Skin of body (tissue), 3 donors: ENCODE measurements at places on chromosomes 13 and 19. TPM values are rescaled to one million over a fixed set of nuclear protein-coding genes. Genes with fewer than 3 reads are reported as not detected.
A peak's percentile ranks its signal among the peaks of the same experiment; 100 is the strongest.

- no peak for DNase-seq
Measured at GRCh38 chr19:30555791-30556110, 183.6 kb downstream of the ZNF536 start.

DNA sequence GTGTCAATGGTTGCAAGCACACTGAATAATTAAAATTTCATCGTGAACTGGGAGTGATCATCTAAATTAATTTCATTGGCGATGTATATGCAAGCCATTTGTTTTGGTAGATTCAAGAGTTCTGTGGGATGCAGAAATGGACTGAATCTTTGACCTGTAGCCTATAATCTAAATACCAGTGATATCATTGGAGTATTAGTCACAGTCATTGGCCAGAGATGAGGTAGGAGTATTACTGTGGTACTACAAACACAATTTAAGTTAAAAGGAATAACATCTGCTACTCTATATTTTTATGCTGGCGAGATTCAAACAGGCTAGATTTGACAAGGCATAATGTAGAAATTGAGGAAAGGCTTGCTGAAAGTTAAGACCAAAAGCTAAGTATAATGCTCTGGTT is 14.0 kb downstream of the FRY start:
- no peak for DNase-seq

GRCh38 chr19:1810439-1811160 is 1.5 kb downstream of the ATP8B3 start:
- no peak for DNase-seq

DNA sequence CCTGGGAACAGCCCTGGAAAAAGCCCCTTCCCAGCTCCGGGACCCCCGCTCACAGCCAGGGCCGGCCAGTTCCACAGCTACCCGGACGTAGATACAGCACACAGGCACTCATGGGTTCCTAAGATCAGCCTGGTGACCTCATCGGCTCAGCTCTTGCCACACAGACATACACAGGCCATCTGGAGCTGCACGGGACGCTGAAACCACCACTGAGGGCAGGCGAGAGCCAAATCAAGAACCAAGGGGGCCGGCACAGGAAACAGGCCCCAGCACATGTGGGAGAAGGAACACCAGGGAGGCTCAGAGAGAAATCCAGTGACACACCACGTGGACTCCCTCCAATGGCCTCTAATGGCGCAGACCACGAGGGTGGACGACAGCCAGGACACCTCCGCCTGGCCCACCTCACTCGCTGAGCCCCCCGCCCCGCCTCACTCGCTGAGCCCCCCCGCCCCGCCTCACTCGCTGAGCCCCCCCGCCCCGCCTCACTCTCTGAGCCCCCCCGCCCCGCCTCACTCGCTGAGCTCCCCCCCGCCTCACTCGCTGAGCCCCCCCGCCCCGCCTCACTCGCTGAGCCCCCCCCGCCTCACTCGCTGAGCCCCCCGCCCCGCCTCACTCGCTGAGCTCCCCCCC is 69.7 kb upstream of the C13orf46 start:
- peak; percentile 86 for DNase-seq

DNA sequence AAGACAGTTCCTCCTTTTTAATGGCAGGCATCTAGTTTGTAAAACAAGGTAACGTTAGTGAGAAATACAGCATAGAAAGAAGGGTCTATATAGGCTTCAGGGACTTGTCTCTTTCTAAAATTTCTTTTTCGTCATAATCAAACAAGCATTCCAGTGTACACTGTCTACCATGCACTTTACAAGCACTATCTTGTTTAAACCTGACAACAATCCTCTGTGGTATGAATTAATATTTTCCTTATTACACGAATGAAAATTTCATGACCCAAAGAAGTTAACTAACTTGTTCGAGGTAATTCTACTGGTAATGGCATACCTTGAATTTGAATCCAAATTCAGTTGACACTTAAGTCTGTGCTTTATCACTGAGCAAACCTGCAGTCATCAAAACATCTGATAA is 399.7 kb upstream of the NBEA start:
- DNase-seq = no peak

DNA sequence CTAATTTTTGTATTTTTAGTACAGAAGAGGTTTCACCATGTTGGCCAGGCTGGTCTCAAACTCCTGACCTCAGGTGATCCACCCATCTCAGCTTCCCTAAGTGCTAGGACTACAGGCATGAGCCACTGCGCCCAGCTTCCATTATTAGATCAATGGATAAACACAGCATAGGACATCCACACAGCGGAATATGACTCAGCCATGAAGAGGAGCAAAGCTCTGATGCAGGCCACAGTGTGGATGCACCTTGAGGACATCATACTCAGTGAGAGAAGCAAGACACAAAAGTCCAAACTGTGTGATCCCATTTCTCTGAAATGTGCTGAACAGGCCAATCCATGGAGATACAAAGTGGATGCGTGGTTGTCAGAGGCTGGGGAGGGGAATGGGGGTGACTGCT is 4.9 kb upstream of the ZBTB7A start:
- no peak for DNase-seq

GRCh38 chr13:108948251-108948671 is 318.9 kb downstream of the MYO16 start:
- no peak for DNase-seq

- no peak for DNase-seq
Measured at GRCh38 chr13:67118277-67118676, 111.9 kb downstream of the PCDH9 start.

DNA sequence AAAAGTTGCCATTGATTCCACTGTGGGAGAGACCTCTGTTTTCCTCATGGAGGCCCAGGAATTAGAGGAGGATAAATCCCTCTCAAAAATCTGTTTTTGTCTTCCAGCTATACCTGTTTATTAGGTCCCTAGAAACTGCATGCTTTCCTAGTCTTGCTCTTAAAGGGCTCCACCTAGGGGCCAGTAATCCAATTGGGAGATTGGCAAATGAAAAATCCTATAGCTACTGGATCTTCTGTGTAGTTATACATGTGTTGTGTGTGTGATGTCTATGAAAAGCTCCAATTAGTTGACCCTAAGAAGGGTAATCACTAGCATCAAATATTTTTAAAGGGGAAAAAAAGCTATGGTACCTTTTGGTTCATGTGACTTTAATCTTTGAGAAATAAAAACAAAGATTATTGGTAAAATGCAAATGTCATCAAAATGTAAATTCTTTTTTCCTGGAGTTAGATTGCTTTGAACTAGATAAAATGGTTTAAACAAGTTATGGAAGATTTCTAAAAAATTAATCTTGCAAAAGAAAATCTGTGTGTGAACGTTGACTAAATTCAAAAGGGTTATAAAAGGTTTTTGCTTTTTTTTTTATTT is 63.4 kb upstream of the C1QTNF9B start:
- DNase-seq = no peak

DNA sequence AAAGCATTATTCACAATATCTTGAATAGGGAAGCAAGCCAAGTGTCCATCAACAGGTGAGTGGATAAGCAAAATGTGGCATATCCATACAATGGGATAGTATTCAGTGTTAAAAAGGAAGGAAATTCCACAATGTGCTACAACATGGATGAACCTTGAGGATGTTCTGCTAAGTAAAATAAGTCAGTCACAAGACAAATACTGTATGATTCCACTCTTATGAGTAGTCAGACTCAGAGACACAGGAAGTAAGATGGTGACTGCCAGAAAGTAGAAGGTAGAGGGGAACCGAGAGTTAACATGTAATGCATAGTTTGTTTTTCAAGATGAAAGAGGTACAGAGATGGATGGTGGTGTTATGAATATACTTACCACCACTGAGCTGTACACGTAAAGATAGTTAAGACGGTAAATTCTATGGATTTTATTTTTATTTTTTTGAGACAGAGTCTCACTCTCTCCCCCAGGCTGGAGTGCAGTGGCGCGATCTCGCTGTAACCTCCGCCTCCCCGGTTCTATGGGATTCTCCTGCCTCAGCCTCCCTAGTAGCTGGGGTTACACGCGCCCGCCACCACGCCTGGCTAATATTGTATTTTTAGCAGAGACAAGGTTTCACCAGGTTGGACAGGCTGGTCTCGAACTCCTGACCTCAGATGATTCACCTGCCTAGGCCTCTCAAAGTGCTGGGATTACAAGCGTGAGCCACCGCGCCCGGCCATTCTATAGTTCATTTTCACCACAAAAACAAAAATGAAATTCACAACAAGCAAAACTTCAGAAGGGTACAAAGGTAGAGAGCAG is 1.0 kb upstream of the CHAMP1 start:
- no peak for DNase-seq

DNA sequence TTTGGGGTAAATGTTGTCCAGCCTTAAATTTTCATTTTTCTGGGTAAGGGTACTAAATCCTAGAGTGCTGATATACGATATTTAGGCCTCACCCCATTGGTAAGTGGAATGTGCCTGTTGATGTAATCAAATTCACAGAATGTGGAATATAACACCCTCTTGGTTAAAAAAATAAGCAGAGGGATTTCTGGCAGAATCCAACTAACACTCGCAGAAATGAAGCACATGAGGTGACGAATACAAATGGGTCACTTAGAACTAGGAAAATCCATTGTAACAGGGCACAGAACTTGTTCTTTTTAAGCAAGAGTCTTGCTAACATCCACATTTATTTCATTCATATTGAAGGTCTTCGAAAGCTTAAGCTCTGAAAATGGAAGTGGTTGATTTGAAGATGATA is 320.3 kb downstream of the SHISA2 start:
- no peak for DNase-seq

- peak; percentile 85 for DNase-seq
Measured at GRCh38 chr19:54464630-54465425, 1.2 kb upstream of the LENG9 start.

DNA sequence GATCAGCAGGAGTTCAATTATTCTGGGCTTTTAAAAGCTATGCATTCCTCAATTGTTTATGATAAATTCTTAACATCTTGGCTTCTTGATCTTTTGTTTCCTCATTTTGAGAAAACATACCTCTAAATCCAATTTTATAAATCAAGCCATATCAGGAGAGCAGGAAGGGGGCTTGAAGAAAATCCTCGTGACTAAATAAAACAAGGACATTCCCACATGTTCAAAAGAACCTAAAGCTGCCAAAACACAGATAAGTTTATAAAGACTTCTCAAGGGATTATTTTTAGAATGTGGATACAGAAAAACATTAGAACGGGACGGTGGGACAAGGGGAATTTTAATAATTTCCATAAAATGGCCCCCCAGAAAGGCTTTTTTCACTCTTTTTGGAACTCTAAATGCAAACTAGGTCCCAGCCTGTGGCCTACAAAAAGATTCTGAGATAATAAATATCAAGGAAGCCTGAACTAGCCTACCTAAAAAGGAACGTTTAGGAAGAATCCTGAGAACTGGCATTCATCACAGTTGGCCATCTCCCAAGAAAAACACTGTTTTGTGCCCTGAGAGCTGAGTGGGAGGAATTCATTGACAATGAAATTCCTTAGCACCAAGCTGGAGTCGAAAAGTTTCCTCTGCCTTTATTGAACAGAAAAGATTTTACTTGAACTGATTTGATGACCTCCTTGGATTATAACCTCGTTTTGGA is 30.1 kb downstream of the ZAR1L start:
- DNase-seq = peak; percentile 11

- no peak for DNase-seq
Measured at GRCh38 chr19:14349426-14349825, 31.8 kb upstream of the ADGRE5 start.

Gene KLK14
- total RNA-seq = 9.5 TPM

Gene ZNF429
- 9.3 TPM for total RNA-seq

Gene KLK4
- 0.10 TPM for total RNA-seq

Gene BRSK1
- 3.6 TPM for total RNA-seq
